ENCODE measurements at places on chromosomes 4 and X.

- DNase-seq, result no peak
Measured at GRCh38 chr4:148812101-148812500, 369.9 kb upstream of the NR3C2 start.

DNA sequence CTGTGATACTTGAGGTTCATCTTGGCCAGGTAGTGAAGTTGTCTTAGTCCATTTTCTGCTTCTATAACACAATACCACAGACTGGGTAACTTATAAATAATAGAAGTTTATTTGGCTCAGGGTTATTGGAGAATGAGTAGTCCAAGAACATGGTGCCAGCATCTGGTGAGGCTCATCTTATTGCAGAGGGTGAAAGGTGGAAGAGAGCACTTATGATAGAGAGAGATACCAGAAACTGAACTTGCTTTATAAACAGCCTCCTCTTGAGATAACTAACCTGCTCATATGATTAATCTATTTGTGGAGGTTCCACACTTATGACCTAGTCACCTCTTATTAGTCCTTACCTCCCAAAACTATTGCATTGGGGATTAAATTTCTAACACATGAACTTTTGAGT lies 1.6 kb downstream of the C4orf51 start:
- no peak for DNase-seq

DNA sequence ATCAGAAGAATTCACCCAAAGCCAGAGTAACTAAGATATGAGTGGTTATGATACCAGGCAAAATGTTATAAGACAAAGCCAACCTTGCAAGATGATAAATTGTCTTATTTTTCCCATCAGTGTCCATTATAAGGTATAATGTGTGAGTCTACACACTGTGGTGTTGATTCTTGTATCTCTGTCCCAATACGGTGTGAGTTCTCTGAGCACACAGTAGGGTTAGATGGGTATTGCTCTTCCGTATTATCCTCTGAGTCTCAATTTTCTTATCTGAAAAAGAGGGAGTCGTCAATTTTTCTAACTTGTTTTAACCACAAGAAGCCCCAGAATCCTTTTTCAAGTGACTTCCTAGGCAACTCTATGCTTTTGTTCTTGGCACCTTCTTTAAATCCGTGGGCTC lies 69.9 kb downstream of the HMGB2 start:
- no peak for DNase-seq

- peak; percentile 45 for DNase-seq
Measured at GRCh38 chr4:37889849-37890800, 759 bp upstream of the TBC1D1 start.

DNA sequence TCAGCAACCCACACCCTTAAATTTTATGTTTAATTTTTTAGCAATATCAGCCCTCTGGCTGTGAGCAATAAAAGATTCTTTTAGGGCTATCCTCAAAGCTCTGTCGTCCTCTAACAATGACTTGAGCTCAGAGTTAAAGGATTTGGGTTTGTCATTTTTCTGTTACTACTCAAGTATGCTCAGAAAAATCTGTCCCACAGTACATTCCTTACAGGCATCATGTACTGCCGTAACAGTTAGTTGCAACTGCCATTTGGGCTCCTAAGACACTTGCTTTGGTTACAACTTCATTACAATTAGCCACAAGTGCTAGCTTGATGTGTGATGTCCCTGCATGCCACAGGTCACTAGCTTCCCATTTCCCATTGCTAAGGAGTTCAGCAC lies 33.2 kb downstream of the COQ2 start:
- DNase-seq, result no peak

DNA sequence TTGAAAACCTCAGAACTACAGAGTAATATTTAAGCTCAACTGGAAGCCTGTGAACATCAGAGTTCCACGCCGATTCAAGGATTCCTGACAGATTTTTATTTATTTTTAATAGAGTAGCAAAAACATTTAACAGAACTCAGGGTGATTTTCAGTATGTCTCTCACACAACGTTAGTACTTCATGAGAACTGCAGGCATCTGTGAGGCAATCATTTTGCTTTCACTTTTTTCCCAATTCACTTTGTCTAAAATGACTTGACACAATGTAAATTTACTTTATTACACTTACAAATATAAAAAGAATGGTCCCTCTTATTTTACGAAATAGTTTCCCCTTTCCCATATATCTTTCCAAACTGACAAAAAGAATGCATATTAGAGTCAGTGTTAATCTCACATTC lies 869.5 kb upstream of the EPHA5 start:
- DNase-seq, result no peak
